ENCODE measurements at places on chromosomes 5 and 9. TPM values are rescaled to one million over a fixed set of nuclear protein-coding genes. Genes with fewer than 3 reads are reported as not detected.
A peak's percentile ranks its signal among the peaks of the same experiment; 100 is the strongest.

GRCh38 chr5:37631939-37632338 is 207.9 kb downstream of the GDNF start:
- no peak for DNase-seq

DNA sequence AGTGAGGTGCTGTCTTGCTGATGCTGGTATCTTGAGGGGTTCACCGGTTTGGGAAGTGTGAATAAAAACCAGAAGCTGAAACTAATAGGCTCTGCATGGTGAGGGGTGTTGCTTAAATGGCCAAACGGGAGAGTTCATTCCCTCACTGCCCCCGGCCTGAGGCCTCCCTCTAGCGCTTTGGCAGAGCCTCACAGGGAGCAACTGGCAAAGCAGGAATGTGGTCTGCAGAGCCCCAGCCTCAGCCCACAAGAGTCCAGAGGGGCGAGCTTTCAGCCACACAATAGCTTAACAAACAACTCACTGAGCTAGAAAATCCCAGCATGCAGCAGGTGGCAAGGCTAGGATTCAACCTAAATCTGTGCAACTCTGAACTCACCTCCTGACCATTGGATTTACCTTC is 234.8 kb downstream of the MED10 start:
- DNase-seq, result no peak

GRCh38 chr5:111129938-111130337 is 37.8 kb downstream of the WDR36 start:
- no peak for DNase-seq

Gene NPDC1
- polyA plus RNA-seq, result 276 TPM

DNA sequence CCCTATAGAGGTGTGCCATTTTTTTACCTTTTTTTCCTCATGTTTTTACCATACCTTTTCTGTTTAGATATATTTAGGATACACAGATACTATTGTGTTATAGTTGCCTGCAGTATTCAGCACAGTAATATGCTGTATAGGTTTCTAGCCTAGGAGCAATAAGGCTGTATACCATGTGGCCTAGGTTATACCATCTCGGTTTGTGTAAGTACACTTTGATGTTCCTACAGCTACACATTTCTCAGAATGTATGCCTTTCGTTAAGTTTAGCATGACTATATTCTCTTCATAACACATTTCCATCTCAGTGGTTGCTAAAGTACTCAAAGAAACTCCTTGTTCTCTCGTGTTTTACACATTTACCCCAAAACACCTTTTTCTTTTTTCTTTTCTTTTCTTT is 23.0 kb downstream of the UBE2D2 start:
- DNase-seq, result no peak

DNA sequence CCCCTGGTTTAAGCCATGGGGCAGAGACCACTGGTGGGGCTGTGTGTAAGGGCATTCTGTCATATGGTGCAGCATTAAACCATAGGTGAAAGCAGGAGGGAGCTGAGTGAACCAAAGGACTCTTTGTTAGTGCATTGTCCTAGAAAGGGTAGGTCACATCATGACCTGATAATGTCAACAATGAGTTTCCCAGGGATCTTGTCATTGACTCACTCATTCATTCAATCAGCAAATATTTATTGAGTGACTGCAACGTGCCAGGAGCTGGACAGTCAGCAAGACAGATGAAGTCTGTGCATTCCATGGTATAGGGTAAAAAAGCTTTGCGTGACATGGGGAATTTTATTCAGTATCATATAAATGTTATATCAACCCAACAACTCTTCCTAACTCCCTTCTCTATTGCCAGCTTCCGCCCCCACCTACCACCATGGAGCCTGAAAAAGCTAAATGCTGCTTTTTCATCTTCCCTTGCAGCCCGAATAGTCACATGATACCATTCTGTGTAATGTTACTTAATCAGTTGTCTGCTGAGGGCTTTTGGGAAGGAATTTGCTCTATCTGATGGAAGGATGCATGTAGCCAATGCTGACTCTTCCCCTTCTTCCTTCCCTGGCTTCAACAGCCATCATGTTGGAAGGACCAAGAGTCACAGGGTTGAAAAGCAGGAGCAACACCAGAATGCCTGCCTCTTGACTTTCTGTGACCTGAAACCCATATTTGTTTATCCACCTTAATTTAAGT is 11.5 kb upstream of the OTULINL start:
- no peak for DNase-seq

GRCh38 chr9:135612981-135613910 is 26.1 kb downstream of the GLT6D1 start:
- DNase-seq, result no peak

DNA sequence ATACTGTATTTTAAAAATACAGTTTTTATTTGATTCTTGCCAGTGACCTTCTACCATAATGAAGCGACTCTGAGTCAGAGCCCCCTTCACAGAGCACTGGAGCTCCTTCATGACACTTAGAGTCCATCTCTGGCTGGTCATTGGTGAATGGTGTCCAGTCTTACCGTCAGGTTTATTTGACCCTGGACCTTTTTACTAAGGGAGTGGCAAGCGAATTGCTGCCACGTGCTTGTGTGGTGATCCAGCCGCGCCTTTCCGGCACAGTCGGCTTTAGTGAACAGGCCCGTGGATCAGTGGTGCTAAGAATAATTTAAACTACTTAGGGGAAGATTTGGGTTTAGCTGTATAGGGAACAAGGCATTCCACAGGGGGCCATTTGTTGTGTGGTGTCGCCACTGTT is 48.5 kb downstream of the PRRC2B start:
- DNase-seq, result no peak

DNA sequence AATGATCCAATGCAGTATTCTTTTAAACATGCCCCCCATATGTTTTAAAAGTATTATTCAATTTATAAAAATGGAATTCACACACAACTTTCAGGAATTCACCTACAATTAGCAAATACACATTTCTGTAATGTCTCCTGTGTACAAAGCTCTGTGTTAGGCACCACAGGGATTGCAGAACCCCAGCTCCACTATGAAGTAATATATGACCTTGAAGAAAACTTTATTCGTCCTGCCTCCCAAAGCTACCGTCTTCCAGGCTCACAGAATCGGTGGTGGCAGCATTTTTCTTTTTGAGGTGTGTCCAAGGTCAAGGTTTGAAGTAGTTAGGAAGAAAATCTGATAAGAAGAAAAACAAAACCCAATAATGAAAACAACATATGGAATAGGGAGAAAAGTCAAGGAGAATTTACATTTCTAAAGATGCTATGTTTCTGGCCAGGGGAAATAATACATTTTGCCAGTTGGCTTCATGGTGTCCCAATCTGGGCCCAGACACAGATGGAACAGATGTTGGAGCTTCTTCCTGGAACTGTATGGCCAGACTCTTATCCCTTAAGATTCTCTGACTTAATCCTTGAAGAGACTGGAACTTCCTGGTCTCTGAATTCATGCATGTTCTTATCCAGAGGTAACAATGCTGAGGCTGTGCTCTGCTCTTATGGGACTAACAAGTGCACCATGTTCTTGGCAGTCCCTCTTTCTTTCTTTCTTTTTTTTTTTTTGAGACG is 22.0 kb upstream of the LVRN start:
- no peak for DNase-seq

GRCh38 chr9:96418920-96419690 is 935 bp upstream of the ZNF367 start:
- DNase-seq, result peak; percentile 56

Gene LCN2
- polyA plus RNA-seq, result not detected

GRCh38 chr9:113919382-113919781 is 43.3 kb downstream of the ZNF618 start:
- DNase-seq, result peak; percentile 45

DNA sequence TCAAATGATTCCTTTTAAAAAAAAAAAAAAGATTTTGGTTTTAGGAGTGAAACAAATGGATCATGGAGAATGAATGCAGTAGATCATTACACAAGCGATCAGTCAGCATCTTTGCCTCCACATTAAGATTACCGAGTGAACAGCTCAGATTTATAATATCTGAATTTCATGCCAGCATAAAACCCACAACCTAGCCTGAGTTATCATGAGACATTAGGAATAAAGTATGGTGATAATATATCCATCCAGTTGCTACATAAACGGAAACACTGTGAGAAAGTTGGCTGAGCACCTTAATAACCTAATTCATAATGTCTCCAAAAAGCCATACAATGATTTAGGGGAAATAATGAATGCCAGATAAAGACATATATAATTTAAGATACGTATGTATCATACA is 553.1 kb upstream of the TUSC1 start:
- no peak for DNase-seq

DNA sequence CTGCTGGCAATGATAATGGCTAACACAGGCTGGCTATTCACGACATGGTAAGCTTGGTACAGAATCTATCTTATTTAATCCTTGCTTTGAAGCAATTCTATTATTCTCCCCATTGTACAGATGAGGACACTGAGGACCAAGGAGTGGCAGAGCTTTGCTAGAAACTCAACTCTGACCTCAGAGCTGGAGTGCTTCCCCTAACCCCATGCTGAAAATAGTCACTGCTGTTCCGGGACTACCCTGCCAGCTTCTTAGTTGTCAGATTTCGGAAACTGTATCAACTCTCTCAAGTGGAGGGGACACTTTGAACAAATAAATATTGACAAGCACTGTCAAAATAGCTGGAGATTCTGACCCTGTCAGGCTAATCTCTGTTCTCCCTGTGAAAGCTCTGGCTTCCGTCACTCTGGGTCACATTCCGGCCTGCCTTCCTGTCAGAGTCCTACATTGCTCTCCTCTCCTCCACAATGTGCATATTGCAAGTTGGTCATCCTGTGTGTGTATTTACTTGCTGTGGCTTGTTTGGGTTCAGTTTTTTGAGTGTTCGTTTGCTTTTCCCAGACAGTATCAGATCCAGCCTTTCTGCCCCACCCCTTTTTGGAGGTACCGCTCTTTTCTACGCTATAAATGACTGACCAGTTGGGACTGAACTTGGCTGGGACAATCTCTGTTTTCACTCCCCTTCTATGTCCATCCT is 134.3 kb upstream of the MAP1B start:
- no peak for DNase-seq

Gene SERF1A
- 18.3 TPM for polyA plus RNA-seq

Gene AGXT2
- polyA plus RNA-seq, result 0.21 TPM

Gene CCNJL
- 7.9 TPM for polyA plus RNA-seq

- DNase-seq, result no peak
Measured at GRCh38 chr5:40233268-40233667, 446.4 kb upstream of the PTGER4 start.

- DNase-seq, result no peak
Measured at GRCh38 chr9:34451545-34451944, 6.8 kb downstream of the FAM219A start.

DNA sequence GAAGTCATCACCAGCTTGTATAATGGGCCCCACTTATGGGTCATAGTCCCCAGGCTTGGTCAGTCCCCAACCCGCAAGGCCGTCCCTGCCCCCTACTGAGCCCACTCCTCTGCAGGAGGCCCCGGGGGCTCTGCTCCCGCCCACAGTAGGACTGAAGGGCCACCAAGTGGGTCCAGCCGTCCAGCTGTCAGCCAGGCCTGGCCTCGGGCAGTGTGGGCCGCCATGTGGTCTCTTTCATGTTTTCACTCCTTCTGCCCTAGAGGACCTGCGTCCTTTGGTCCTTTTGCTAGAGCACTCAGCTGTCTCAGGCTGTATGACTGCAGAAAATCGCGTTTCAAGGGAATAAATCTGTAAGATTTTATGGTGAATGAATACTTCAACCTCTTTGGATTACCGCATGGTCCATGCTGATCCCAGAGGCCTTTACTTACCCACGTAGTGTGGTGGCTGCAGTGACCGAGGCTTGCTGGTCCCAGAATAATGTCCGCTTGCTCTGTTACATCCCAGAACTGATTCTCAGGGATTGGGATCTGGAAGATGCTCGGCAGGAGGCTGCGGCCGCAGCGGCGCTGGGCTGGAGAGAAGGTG is 105.7 kb upstream of the FAM120A start:
- DNase-seq, result peak; percentile 26

DNA sequence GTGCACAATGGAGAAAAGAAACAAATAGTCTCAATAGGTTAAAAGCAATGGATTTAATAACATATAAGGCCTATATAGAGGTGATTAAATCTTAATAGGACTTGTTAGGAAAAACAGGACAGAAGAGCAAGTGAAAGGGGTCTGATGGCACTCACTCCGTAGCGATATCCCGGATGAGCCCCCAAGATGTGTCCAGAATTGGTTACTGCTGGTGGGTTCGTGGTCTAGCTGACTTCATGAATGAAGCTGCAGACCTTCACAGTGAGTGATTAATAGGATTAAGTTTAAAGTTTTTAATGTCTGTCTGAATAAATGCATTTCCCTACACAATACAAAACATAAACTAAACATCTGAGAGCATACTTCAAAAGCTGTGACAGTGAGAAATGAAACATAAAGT is 110.4 kb upstream of the FAM174A start:
- no peak for DNase-seq

DNA sequence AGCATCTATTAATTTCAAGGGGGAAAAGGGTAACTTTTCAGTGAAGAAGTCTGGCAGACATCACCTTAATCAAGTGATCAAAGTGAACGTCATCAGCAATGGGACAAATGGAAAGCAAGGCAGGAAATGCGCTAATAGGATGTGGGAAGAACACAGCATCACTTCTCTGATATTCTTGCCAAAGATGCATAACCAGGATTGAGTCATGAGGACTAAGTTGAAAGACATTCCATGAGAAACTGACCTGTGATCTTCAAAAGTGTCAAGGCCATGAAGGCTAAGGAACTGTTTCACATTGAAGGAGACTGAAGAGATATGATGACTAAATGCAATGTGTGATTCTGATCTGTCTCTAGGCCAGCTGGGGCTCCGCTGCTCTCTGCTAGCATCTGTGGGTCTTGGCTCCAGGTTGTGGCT is 92.9 kb downstream of the NDFIP1 start:
- DNase-seq, result no peak

DNA sequence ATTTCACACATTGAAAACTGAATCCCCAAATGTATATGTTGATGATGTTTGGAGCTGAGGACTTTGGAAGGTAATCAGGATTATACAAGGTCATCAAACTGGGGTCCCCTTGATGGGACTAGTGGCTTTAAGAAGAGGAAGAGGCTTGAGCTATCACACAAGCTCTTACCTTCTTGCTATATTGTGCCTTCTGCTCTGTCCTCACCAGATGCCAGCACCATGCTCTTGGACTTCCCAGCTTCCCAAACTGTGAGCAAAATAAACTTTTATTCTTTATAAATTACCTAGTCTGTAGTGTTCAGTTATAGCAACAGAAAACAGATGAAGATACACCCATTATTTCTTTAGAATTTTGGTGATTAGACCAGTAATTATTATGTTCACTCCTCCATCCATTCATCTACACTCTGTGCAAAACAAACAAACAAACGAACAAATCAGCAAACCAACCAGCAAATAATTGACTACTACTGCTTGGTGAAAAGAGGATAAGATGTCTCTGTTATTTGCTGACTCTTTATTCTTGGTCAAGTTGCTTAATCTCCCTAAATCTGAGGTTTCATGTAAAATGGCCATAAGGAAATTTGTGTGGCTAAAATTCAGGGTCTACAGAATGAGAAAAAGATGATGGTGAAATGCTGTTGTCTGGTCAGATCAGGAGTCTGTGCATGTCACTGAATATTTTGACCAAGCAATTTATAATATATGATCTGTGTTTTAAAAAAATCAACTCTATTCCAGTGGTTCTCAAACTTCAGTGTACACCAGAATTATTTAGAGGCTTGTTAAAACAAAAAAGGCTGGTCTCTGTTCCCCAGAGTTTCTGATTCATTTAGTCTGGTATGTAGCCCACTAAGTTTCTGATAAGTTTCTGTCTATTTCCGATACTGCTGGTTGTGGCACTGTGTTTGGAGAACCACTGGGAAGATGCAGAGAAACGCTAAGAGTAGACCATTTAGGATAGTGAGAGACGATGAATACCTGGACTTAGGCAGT is 854.1 kb downstream of the MAT2B start:
- DNase-seq, result no peak
